Dermis blood vessel endothelial cell (primary cell): ENCODE measurements at places on chromosomes 6 and 20. TPM values are rescaled to one million over a fixed set of nuclear protein-coding genes. Genes with fewer than 3 reads are reported as not detected.

- DNase-seq: no peak
These were observed 55.1 kb upstream of the HBS1L start for GRCh38 chr6:135109761-135110160.

Gene HLA-DRA
- total RNA-seq: 0.09 TPM in 1 of 2 replicates, not detected in the other

DNA sequence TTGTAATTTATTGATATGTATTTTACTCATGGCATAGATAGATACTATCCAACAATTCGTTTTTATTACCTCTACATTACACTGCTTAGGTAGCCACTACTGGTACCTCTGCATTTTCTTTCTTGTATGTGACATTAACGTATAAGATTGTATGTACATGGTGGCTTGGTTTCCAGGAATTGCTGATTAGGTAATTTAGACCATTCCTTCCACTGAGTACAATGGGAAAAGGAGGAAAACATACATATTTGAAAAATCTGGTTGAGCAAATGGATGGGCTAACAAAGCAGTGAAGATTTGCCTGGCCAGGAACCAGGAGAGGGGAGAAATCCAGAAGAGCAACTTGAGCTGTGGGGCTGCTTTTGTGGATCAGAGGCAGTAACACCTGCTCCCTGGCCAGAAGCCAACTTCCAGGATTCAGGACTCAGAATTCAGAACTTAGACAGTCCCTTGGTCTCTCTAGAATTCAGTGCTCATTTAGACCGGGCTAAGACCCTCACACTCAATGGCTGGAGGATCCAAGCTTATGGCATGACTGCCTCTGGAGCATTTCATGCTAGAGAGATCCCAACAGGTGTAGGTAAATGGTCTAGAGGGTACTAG, 17.9 kb upstream of the MICB start:
- no peak for DNase-seq

DNA sequence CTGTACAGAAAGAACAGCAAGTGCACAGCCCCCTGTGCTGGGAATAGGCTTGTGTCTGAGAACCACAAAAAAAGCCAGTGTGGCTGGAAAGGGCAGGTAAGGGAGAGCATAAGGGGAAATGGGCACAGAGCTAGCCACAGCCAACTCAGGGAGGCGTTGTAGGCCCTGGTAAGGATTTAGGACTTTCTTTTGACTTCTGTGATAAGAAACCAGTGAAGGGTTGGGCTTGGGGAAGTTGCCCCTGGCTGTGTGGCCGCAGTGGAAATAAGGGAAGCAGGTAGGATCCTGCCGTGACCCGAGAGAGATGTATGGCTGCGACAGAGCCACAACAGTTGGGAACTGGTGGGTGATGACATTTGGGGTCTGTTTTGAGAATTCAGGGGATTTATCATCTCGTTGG, 30.0 kb upstream of the PHACTR2 start:
- no peak for DNase-seq

Gene C6orf15
- total RNA-seq: 0.14 TPM in 1 of 2 replicates, not detected in the other

DNA sequence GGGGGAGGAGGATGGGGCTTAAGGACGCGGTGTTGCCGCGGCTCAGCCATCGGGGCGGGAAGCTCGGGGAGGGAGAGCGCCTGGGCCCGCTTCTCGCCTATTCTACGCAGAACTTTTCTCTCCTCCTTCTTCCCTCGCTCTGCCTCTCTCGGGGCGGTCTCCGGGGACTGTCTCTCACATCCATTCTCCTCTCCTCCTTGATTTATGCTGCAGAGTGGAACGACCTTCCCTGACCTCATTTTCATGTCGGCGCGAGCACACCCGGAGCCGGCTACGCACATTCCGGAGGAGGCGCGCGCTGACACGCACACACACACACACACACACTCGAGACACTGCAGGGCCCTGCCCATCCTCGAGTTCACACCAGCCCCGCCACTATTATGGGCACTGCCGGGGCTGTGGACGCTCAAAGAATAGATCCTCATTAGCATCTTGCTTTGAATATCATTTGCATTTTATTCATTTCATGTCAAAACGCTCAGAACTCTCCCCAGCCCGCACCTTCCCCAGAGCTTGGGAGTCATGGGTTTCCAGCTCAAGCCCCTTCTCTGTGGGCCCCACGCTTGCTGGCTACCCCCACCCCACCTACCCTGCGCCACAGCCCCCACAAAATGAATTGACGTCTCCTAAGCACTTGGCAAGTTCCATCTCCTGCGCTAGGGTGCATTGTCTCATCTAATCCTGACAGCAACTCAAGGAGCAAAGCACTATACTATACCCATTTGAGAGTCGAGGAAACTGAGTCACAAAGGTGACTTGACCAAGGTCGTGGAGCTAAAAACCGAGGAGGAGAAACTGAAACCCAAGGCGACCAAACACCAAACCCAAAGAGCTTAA, 36.8 kb downstream of the NCR2 start:
- peak; percentile 23 for DNase-seq

- no peak for DNase-seq
These were observed 55.8 kb downstream of the SNAI1 start for GRCh38 chr20:50038574-50038991.
